ENCODE measurements at places on chromosomes 6 and 20.

- DNase-seq = no peak
Measured at GRCh38 chr6:148769304-148769968, 22.6 kb downstream of the UST start.

GRCh38 chr6:53962646-53963045, 148.6 kb upstream of the MLIP start:
- DNase-seq = no peak

DNA sequence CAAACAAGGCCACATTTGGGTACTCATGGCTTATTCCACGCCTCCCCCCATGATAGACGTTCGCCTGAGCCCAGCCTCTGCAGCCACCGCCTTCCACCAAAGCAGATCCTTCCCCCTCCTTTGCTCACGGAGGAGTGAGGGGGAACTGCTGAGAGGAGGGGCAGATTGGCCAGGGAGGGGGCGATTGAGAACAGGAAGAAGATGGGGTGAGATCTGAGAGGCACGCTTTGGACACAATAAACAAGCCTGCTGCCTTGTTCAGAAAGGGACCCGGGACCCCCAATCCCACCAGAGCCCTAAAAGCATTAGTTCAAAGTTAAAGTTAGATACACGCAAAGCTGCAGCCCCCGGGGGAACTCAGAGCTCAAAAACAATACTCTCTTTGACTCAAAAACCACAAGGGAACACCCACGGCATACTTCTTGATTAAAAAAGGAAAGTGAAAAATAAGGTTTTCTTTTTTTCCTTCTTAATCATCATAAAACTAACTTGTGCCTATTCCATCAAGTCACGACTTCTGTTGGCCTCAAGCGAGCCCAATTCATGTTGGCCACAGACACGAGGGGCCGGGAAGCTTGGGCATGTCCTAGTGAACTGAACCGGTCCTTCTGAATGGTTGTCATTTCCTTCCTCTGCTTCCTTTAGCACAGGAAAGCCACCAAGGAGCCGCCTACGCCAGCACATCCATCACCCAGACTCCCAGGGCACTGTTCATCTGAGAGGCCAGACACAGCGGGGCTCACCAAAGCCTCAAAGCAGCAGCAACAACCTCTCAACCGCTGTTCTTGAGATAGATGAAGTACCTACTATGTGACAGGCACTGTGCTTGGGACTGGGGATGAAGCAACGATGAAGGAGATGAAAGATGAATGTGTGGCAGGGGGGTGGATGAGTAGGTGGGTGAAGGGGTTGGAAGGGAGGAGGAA, 44.7 kb downstream of the NFATC2 start:
- DNase-seq = peak; percentile 63

GRCh38 chr6:155223646-155224451, 40.0 kb upstream of the CLDN20 start:
- DNase-seq = peak; percentile 62

DNA sequence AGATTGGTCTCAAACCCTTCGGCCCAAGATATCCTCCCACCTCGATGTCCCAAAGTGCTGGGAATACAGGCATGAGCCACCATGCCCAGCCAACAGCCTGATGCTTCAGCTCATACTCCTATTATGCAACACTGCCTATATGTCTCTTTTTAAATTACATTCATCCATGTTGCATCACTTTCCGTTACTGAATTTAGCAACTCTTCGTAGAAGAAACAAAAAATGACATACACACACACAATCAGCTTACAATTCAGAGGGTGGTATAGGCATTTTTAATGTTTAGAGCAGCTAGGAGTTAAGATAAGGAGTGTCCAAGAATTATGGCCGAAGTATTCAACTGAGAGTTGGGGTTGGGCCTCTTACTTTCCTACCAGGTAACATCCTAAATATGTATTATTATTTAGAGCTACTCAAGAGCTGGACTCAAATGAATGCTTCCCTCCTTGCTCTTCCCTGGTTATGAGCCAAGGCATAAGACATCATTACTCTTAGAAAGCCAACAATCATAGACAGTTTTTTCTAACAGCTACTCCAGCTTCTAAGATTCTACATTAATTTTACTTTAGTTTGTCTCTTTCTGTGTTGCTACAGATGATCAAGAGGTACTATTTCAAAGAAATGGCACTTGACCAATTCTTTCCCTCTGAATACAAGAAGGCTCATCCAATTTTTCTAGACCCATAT, 62.0 kb upstream of the BMP5 start:
- no peak for DNase-seq

DNA sequence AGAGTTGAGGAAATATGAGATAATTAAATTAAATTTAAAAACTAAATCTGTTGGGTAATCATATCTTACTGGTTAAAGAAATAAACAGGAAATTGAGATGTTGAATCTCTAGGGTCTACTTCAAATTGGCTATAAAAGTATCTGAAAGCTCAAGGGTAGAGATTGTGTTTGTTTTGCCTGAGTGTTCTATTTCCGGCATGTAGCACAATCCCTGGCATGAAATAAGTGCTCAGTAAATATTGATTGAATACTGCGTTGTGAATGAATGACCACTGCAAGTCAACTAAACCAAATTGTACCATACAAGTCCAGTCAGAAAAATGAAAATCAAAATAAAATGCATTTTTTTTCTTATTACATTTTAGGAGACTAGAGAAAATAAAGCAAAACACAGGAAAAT, 709.8 kb downstream of the EPM2A start:
- DNase-seq = no peak

DNA sequence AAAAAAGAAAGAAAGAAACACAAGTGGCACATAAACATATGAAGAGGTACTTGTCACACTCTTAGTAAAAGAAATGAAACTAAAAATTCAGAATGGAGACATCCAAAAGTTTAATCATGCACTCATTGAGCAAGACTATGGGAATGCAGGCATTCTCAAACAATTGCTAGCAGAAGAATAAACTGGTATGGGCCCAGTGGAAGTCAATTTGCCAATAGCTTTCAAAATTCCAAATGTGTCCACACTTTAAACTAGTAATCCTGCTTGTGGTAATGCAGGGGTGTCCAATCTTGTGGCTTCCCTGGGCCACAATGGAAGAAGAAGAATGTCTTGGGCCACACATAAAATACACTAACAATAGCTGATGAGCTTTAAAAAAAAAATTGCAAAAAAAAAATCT, 97.4 kb downstream of the EPB41L2 start:
- no peak for DNase-seq
